ENCODE measurements at places on chromosomes 1 and 21.
A peak's percentile ranks its signal among the peaks of the same experiment; 100 is the strongest.

DNA sequence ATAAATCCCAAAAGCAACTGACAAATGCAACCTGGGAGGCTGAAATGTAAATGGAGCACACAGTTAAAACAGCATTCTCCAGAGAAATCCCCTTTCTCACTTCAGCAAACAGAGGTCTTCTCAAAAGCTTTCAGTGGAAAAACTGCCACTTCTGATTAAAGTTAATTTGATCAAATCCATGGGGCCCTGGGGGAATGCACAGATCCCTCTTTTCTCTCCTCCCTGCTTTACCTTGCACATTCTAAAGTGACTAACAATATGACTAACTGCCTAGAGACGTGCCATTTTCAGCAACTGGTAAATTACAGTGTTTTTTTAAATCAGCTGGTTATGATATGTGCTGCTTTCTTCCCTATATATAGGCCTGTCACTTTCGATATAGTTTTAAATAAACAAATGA lies 142.5 kb downstream of the RERE start:
- no peak for DNase-seq

DNA sequence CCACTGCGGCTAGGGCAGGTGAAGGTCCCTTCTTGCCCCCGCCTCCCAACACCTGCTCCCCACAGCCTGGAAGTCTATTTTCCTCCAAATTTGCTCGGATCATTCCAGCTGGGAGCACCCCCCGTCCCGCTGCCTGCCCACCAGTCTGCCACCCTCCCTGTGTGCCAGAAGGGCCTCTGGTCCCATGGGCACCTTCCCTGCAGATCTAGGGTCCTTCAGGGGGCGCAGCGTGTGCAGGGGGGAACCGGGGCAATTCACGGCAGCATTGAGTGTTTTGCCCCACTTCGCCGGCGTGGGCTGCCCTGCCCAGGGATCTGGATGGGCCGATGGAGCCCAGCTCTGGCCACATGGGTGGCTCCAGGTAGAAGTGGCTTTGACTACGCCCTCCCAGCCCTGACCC lies 26.3 kb upstream of the PEX10 start:
- DNase-seq, result no peak

GRCh38 chr1:168529518-168529917 lies 14.3 kb downstream of the XCL2 start:
- no peak for DNase-seq

DNA sequence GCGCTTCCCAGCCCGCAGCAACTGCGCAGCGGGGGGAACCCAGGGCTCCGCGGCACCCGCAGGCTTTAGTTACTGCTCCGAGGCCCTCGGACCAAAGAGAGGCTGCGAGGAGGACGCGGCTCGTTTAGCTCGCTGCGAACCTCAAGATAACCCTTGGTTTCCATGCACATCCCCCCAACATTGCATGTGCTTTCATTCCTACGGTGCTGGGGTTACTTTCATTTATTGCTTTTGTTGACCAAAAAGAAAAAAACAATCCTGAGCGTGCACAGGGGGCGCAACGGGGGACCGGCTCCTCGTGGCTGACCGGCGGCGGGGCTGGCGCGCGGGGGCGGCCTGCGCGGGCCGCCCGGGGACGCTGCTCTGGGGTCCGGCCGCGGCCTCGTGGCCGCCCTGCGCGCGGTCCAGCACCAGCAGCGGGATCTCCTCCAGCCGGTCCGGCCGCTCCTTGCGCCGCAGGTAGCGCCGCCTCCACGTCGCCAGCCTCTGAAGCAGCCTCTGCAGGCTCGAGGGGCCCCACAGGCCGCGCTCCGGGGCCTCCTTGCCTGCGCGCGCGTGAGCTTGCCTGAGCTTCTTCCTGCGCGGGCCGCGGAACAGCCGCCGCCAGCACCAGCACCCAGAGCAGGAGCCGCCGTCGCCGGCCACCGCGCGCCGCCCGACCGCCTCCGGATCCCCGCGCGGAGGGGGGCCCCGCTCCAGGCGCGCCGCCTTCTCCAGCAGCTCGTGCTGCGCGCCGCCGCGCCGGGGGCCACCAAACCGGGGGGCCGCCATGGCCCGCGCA lies 77.4 kb downstream of the DESI2 start:
- DNase-seq, result peak; percentile 48

DNA sequence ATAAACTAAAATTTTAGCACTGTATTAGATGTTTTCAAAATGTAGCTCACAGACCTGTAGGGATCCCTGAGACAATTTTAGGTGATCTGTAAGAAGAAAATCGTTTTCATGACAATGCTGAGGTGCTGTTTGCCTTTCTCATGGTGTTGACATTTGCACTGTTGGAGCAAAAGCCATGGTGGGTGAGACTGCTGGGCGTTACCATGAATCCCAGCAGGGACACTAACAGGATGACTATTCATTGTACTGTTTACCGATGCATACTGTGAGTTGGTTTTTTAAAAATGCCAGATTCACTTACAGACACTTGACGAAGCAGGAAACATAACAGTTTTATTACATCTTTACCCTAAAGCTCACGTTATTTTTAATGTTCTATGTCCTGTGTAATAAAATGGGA lies 468.5 kb downstream of the PCP4 start:
- no peak for DNase-seq

DNA sequence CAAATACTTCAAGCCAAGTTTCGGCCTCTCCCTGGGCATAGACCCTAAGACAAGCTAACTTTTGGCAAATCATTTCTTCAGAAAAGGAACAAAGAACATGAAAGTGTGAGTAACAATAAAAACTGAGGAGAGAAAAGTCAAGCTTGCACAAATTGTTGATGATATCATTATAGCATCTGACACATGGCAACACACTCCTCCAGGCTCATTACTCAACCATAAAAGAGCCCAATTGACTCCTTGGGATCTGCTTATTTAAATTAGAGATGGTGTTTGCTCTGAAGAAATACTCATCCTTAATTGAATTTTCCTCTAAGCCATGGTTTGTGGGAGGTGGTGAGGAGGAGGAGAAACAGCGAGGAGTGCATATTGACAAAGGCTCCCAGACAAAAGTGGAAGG lies 54.5 kb downstream of the TNFSF4 start:
- DNase-seq, result no peak

GRCh38 chr1:20312818-20313217 lies 22.1 kb downstream of the VWA5B1 start:
- DNase-seq, result no peak
